Amniotic epithelial cell (primary cell): ENCODE measurements at places on chromosomes 1 and 21.

GRCh38 chr1:25673962-25674806, 57.6 kb downstream of the MAN1C1 start:
- DNase-seq: no peak

GRCh38 chr1:166390366-166391033, 223.7 kb upstream of the FAM78B start:
- DNase-seq: no peak

- DNase-seq: peak; percentile 87
Observed at GRCh38 chr1:151196292-151196800, 2.0 kb upstream of the PIP5K1A start.

- no peak for DNase-seq
Observed at GRCh38 chr1:21955501-21956281, 18.6 kb upstream of the HSPG2 start.

GRCh38 chr1:16927711-16928485, 6.2 kb downstream of the CROCC start:
- no peak for DNase-seq

DNA sequence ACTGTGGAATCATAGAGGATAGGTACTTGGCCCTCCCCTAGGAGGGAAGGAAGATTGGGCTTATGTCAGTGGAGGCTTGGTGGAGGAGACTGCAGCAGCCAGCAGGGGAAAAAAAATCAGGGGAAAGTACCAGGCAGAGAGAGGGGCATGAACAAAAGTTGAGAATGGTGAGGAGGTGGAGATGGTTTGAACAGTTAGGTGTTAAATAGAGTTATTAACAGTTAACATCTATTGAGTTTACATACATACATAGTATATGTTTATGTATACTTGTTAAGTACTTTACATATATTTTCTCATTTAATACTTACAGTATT, 136.5 kb upstream of the HNRNPU start:
- DNase-seq: no peak

DNA sequence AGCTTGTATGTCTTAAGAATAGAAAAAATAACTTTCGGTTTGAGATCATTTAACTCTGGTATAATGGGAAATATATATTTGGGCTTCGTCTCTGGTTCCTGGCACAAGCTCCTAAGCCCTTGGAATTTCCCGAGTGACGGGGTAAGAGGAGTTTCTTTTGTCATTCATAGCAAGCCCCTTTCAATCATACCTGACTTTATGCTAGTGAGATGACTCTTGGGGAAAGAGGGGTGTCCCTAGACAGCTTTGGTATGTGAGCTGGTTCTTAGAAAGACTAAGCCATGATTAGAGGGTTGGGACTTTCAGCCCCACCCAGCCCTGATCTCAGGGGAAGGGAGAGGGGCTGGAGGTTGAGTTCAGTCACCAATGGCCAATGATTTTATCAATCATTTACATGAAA, 13.9 kb upstream of the MTARC1 start:
- DNase-seq: no peak

- no peak for DNase-seq
Observed at GRCh38 chr1:14003552-14003951, 303.6 kb downstream of the PRDM2 start.

- no peak for DNase-seq
Observed at GRCh38 chr1:206685334-206685768, 646 bp downstream of the MAPKAPK2 start.

GRCh38 chr1:203085528-203086406, at the start of gene MYOG:
MYOG (minus strand) TSS chr1:203086012; CDS start chr1:203085961, 51 bp downstream.
- DNase-seq: no peak

GRCh38 chr1:219629296-219629880, 16.5 kb upstream of the ZC3H11B start:
- DNase-seq: no peak

- no peak for DNase-seq
Observed at GRCh38 chr1:59833022-59833421, 18.3 kb downstream of the HOOK1 start.

GRCh38 chr1:56553046-56553445, 26.3 kb downstream of the PLPP3 start:
- no peak for DNase-seq

GRCh38 chr1:100134872-100135271, 1.9 kb downstream of the TRMT13 start:
- DNase-seq: peak; percentile 9

- no peak for DNase-seq
Observed at GRCh38 chr1:106290805-106291501, 765.5 kb upstream of the PRMT6 start.

DNA sequence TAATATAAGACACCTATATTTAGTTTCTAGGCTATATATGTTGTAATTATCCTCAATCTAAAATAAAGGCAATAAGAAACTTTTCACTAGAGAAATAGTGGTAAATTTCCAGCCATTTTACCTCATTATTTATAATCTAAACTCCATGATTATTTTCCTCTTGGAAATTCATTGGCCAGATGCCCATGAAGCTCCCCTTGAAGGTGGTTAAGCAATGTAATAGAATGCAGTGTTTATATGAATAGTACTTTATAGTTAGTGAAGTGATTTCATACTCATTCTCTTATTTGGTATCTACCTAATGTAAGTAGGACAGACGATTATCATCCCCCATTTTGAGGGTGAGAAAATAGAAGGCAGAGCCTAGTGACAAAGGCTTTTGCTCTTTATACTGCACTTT, 26.5 kb downstream of the NFYC start:
- peak; percentile 47 for DNase-seq

GRCh38 chr1:31101147-31101502, 35.6 kb upstream of the PUM1 start:
- DNase-seq: peak; percentile 84

DNA sequence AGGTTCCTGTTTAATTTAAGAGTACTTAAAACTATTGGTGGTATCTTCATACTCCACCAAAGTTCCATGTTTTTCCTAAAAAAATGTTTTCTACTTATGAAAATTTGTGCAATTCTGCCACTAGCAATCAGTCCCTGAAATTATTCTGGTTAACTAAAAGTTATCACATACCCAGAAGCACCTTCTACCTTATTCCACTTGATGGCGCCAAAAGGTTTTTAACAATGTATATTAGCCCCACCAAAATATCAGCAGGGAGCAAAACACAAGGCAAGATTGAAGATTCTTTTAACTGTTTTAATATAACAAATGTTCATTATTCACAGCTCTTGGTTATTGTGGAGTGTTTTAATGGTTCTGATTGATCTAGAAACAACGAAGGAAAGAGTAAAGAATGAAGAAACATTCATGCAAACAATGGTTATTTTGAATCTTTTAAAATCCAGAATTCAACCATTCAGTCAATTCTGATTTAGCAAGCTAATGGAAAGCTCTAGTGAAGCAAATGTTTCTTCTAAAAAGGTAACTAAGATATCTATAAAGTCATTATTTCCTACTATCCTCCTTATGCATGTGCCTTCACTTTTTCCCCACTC, 67.2 kb downstream of the TTLL7 start:
- DNase-seq: peak; percentile 52

GRCh38 chr21:41418393-41418792, 7.6 kb upstream of the MX1 start:
- DNase-seq: no peak

DNA sequence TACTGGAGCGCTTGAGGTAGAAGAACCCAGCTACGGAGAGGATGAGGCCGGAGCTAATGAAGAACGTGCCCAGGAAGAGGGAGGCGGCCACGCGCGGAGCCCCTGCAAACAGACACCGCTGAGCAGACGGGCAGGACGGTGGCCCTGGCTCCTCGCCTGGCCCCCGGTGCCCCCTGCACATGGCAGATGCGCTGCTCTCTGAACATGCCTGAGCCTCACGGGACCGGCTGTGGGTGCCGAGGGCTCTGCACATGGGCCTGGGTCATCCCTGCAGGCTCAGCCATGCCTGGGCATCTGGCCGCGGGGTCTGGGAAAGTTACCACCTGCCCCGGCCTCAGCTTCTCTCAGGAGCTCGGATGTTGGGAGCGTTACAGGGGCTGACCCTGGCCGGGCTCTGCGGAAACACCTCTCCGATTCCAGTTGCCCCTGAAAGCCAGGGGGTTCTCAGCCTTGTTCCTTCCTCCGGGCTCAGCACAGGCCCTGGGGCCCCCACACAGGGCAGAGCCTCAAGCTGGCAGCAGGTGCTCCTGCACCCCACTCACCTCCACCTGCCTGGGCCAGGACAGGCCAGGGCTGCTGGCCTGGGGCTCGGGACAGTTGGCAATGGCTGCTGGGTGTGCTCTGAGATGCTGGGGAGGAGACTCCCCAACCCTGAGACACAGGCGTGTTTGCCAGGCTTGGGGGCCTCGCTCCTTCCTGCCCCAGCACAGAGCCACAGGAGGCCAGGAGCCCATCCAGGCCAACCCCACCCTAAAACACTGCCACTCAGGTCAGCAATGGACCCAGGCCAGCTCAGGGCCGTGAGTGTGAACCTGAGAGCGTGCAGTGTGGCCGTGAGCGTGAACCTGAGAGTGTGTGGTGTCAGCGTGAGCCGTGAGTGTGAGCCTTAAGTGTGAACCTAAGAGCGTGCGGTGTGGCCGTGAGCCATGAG, 12.1 kb upstream of the RNF223 start:
- DNase-seq: no peak

GRCh38 chr1:42456010-42456753, at the start of the genes PPCS and ZMYND12:
PPCS (plus strand) TSS chr1:42456543; CDS start chr1:42456566, 23 bp downstream.
ZMYND12 (minus strand) TSS chr1:42456022; CDS start chr1:42455997, 25 bp downstream.
- peak; percentile 90 for DNase-seq
